ENCODE measurements at places on chromosomes 5 and 9.

DNA sequence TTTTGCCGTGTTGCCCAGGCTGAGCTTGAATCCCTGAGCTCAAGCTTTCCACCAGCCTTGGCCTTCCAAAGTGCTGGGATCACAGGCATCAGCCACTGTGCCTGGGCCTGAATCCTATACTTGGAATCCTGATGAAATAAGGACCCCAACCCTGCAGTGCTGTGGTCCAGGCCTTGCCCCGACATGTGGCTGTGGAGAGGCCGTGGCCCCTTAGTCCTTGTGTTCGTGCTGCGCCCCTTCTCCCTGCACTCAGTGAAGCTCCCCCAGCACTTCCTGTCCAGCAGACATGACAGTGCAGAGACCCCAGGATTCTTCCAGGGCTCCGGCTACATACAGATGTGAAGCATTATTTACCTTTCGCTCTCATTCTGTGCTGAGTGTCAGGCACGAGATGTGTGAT is 52.9 kb downstream of the EHMT1 start:
- no peak for DNase-seq

DNA sequence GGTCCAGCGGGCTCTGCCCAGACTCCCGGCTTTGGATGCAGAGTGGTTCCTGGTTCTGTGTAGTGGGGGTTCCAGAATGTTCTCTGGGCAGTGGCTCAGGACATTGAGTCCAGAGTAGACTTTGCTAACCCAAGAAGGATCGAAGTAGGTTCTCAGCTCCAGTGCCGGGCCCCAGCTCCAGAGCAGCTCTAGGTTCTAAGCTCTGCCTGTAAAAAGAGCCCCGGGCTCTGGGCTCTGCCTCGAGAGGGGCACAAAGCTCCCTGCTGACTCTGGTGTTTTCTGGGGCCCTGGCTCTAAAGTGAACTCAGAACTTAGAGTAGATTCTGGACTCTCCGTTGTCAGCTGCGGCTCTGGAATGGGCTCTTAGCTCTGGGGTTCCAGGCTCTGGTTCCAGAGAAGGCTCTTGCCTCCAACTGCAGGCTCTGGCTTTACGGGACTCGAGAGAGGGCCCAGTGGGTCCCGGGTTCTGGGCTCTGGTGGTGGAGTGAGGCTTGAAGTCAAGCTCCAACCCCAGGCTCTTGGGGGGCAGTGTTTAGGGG is 414 bp downstream of the WDR38 start:
- DNase-seq = no peak

DNA sequence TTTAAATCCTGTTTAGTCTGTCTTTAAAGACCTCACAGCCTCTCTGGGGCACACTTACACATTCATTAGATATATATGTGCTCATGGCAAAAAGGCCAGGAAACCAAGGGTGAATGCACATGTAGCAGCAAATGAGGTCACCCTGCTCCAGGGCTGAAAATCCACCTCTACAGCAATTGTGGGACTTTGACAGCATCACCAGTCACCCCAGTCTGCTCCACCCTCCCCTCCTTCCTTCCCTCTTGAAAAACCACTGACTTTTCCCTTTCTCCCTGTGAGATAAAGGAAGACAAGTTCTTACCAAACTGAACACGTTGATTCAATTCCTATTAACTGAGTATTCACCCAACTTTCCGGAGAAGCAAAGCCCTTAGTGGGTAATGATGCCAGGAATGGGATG is 15.2 kb upstream of the SH3RF2 start:
- DNase-seq = no peak

- no peak for DNase-seq
Measured at GRCh38 chr9:94927048-94927761, 200.7 kb downstream of the AOPEP start.

DNA sequence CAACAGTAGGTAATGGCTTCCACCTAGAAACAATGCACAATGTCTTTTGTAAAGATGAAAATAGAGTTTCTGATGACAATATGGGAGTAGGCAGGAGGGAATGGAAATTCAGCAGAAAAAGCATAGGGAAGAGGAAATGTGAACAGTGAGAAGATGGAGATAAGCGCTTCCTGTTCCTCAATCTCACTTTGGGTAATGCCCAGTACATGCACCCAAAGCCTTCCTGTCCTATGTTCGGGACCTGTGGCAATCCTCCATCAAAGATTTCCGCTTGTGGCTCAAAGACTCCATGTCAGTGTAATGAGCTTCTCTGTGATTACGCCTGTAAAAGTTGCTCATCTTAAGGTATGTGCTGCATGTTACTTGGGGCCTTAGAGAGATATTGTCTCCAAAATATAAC is 2.7 kb downstream of the UGT3A1 start:
- no peak for DNase-seq

- DNase-seq = no peak
Measured at GRCh38 chr9:91001146-91001611, 199.6 kb downstream of the SYK start.

DNA sequence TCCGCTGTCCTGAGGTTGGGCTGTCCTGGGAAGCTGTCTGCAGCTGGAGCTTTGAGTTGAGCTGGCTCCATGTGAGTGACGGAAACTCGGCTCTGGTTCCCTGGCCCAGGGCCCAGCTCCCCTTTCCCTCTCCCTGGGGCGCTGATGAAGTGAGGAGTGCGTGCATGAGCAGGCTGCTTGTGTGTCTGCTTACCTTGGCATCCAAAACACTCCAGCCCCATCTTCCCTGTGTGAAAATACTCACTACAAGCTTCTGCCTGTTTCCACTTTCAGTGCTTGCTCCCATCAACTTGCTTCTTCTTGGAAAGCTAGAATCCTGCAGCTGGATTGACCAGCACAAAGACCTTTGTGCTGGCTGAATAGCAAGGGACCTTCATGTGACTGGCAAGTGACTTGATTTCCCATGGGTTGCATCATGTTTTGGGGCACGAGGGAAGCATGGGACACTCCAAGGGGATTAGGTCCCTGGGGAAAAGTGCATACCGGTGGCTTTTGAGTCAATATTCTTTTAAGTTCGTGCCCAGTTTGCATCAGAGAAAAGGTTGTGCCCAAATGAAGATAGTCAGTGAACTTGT is 198.1 kb downstream of the GADD45G start:
- DNase-seq = no peak

DNA sequence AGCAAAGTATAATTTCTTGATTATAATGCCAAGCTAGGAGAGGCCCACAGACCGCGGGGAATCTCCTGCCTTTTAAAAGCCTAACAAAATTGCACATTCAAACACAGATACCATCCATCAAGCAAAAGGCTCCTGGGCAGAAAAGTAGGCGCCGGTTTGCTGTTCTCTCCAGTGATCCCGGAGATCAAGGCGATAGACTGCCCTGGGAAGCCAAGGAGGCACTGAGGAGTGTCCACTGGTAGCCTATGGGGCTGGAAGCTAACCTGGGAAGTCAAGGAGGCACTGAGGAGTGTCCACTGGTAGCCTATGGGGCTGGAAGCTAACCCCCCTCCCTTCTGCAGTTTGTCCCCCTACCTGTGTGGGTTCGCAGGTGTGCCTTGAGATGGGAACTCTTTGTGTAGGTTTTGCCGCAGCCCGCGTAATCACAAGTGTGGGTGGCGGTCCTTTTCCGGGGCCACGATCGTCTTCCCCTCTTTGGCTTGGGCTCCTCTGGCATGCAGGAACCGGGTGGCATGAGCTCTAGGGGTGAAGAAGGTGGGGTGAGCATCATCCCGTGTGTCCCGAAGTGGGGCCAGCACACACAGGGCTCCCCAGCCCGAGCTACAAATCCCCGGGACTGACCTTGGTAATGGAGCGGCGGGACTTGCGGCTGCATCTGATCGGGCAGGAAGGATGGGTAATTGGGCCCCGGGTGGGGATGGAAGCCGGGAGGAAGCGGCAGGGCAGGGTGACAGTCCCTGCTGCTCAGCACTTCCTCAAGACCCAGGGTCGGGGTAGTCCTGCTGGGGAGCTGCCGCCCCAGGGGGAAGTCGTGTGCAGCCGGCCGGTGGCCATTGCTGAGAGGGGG is 2.7 kb downstream of the KLF4 start:
- no peak for DNase-seq

GRCh38 chr9:27866741-27867140 is 293.5 kb upstream of the C9orf72 start:
- DNase-seq = no peak
